Stimulated activated CD8-positive, alpha-beta memory T cell treated with anti-CD3 and anti-CD28 coated beads, Interleukin-4, amount 100 ng/mL, for 1 hour (primary cell): ENCODE measurements at places on chromosomes 1 and 21.

DNA sequence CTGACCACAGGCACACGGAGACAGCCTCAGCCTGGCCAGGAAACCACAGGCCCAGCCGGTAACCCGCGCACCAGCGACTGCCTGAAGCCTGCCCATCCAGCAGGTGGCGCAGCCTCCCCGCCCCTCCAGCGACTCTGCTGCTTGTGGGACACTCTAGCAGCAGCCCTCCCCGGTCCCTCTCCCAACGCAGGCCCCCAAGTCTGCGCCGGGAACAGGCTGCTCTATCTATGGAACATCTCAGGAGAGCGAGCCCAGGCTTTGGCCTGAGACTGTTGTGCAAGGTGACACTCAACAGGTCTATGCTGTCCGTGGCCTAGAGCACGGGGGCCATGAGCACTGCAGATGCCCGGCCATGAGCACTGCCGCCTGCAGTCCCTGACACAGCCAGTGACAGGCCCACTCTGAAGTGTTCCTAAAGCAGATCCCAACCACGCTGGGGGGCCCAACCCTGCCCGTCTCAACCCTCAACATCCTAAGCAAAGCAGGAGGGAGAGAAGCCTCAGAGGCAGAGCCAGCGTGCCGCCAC is 28.4 kb downstream of the WDR4 start:
- DNase-seq, result no peak

DNA sequence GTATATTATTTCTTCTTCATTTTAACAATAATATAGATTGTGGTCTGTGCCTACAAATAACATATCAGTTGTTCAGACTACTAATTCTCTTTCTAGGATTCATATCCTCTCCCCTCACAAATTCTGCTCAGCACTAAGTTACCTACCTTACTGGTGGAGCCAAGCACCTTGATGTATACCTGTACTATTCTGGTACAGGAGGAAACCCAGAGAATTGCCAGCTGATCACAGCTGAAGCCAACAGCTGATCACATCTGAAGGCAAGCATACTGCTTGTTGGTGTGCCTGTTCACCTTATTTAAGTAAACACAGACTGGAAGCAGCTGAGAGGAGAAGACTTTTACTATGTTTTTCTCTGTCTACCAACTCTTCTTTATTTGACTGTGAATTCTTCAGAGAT is 101.8 kb downstream of the PBX1 start:
- DNase-seq, result no peak

- no peak for DNase-seq
Measured at GRCh38 chr1:153277852-153278251, 18.4 kb downstream of the LORICRIN start.

- DNase-seq, result no peak
Measured at GRCh38 chr1:79716447-79716846, 709.9 kb upstream of the ADGRL4 start.

- DNase-seq, result no peak
Measured at GRCh38 chr1:234920136-234920842, 208.3 kb downstream of the TOMM20 start.

GRCh38 chr1:32695098-32695904 is 7.3 kb downstream of the SYNC start:
- DNase-seq, result no peak

DNA sequence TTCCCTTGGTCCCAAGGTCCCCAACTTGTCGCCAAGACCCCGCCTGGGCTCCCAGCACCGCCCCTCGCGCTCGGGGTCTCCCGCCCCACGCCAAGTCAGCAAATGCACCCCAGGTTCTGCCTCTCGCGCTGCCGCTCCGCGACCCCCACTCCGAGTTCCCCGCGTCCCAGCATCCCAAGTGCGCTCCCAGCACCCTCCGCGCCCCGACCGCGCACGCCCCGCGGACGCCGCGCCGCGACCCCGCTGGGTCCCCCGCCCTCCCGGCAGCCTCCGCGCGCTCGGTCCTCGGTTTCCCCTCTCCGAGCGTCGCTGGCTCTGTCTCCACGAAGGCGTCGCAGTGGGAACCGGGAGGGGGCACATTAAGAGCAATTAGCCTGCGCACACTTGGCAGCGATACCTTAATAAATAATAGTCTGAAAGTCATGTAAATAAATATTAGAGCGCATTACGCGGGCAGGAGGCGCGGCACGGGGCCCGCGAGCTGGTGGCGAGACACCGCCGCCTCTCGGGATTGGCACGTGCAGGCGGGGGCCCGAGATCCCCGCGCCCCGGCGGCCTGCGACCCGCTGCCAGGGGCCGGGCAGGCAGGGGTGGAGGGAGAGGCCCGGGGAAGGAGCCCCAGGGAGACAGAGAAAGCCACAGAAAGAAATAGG is 75.9 kb downstream of the VWA5B1 start:
- DNase-seq, result no peak

DNA sequence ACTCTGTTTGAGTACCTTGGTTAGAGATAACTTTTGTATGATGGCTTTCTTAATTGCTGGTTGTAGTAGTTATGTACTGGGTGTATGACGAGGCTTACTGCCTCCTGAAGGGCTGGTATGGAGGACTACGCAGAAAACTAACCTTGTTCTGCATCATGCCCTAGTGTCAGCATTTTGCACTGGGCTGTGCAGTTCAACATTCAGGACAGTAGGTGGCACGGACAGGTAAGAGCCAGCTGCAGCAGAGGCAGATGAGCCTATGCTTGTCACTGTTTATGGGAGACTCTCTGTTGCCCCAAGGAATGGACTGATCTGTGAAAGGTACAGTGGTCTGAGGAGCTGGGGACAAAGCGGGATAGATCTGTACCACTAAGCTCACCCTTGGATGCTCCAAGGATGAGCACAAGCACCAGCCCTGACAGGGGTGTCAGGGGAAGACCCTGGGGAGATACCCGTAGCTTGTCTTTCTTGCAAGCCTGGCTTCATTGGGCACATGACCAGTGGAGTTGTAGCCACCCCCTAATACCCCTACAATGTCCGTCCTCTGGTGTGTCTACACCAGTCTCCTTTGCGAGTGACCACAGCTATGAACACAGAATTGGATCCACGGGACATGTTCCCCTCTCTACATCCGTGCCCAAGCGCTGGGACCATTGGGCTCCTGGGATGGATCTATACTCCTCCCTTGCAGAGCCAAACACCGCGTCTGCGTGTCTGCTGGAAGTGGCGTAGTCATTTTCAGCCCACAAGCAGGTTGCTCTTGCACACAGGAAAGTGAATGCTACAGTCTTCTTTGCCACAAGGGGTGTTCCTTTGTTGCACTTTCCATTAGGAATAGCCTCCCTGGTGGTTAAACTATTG is 51.1 kb upstream of the CFHR3 start:
- DNase-seq, result no peak

DNA sequence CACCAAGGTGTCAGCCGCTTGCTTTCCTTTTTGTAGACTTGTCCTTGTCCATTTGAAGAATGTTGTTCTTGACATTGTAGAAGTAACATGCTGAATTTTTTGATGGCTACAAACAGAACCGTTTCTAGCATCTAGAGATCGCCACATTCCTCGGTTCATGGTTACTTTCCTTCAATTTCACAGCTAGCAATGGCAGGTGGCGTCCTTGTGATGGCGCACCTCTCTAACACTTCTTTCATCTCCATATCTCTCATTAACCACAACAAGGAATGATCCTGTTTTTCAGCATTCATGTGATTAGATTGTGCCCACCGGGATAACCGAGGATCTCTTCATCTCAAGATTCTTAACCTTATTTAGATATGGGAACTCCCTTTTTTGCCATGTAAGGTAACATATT is 2129.8 kb downstream of the NCAM2 start:
- no peak for DNase-seq

- DNase-seq, result no peak
Measured at GRCh38 chr1:9957726-9958125, 14.5 kb downstream of the NMNAT1 start.

DNA sequence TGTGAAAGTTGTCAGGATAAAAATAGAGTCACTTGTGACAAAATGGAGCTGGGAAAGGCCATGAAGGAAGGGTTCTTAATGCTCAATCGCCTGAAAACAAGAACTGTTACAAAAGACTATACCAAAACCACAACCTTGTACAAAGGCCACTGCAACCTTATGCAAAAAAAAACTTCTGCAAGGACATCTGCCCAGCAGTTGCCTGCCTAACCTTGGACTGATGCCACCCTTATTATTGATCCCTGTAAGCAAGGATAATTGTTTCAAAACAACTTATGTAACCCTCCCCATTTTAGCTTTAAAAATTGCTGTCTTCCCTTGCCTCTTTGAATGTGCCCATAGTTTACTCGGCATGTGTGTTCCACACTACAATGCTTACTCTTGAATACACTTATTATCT is 5.7 kb downstream of the ALG14 start:
- no peak for DNase-seq

- DNase-seq, result no peak
Measured at GRCh38 chr1:169550294-169550693, 36.0 kb downstream of the F5 start.

DNA sequence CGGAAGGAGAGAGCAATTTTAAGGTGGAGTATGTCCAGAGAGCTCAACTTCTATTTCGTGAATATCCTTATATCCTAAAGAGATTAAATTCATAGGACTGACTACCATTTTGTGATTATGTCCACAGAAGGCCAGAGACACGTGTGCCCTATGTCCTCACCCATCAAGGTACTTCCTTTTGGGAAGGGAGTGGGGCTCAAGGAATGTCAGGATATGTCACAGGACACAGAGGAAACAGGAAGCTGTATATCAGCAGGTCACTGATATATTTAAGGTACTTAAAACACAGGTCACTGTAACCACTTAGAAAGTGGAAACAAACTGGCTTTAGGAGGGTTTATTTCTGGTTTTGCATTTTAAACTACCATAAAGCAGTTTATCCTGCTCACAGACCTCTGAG is 184.6 kb downstream of the APP start:
- DNase-seq, result no peak

DNA sequence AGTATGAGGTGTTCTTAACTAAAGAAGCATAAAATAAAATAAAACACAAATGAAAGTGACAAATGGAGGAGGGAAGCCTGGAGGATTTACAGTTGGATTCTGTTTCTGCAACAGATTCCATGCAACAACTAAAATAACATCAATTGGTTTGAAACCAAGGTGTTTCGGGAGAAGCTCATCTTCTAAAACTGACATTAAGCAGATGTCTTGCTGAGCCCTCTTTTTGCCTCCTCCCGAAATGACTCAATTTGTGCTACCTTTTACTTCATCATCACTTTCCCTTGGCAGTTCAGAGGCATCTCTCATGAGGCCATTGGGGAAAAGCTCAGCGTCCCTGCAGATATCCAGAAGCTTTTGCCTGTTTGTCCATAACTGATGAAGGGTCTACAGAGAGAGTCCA is 121.6 kb upstream of the ADAR start:
- no peak for DNase-seq

- no peak for DNase-seq
Measured at GRCh38 chr1:171984262-171984661, 143.0 kb downstream of the DNM3 start.

- no peak for DNase-seq
Measured at GRCh38 chr1:116345843-116346242, 27.2 kb upstream of the ATP1A1 start.

DNA sequence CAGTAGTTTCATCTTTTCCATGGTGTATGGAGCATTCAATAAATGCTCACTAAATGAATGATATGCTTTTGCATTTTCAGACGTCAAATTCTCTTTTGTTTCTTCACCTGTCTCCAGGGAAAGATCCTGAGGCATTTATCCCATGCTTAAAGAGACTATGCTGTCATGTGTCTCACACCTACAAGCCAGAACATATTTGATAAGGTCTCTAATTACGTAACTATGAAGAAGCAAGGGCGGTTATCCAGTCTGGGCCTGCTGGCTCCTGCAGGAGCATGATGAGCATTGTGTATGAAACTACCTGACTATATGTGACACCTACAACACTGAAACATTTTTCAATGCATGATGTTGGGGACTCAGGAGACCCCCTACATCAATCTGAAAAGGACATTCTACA is 51.8 kb downstream of the FBXO42 start:
- DNase-seq, result no peak

DNA sequence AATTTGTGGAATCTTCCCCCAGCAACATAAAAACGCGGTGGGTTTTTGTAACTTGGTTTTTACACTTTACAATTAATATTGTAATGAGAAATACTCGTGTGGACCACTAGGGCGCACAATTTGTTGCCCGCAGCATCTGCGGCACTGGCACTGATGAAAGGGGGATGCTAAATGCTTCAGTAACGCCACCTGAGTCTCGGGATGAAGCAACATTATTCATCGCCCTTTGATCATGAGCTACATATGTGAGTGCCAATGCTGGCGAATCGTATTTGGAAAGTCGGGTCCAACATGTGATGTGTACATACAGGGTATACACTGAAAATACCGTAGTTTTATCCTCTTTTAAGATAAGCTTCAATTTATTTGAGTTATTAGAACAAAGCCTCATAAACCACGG is 34.2 kb upstream of the COX20 start:
- DNase-seq, result no peak

DNA sequence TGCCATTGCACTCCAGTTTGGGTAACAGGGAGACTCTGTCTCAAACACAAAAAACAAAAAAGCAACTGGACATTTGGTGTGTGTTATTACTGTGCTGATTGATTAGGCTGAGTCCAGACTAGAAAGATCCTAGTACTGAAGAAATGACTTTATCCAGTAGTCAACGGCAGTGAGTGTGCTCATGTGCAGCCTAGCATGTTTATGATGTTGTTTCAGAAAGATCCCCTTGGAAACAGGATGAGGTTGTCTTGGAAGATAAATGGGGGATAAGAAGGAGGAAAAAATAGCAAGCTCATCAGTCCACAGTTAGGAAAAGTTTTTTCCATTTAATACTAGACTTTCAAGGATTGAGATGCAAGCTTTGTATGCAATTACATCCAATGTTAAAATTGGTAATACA is 14.3 kb downstream of the RUSC1 start:
- no peak for DNase-seq

GRCh38 chr1:151710187-151710840 is 6.3 kb downstream of the CELF3 start:
- DNase-seq, result no peak

- DNase-seq, result no peak
Measured at GRCh38 chr21:27286760-27287159, 319.9 kb upstream of the ADAMTS5 start.

- no peak for DNase-seq
Measured at GRCh38 chr21:17613242-17613676, 558 bp upstream of the BTG3 start.

DNA sequence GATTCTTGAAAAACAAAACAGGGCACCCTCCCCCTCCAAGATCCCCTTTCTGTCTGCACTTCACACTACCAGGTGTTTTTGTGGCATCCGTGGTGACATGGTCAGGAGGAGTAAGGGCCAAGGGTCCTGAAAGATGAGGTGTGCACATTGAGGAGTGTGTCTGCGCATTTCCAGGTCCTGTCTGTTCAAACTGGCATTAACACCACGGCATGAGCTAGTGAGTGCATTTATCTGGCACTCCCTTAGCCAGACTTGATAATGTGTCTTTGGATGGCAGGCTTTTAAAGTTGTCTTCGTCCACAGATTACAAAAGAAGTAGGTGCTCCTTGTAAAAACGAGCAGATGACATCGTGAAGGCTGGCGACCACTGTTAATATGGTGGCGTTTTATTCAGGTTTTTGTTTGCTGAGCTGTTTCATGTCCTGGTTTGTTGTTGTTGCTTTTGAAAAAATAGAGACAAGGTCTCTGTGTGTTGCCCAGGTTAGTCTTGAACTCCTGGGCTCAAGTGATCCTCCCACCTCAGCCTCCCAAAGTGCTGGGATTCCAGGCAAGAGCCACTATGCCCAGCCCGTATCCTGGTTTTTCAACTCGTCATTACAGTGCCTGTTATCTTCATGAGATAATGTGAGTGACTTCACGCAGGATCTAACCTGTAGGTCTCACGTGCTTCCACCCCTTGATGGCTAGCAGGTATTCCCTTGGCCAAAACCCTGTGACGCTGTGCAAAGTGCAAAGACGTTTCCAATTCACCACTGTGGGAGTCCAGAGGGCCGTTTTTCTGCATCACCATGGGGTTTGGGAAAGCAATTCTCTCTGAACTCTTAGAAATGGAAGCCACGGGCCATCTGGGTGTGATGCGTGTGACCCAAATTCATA is 4.2 kb downstream of the TMEM51 start:
- no peak for DNase-seq
